ENCODE measurements at places on chromosomes 7 and 10.

DNA sequence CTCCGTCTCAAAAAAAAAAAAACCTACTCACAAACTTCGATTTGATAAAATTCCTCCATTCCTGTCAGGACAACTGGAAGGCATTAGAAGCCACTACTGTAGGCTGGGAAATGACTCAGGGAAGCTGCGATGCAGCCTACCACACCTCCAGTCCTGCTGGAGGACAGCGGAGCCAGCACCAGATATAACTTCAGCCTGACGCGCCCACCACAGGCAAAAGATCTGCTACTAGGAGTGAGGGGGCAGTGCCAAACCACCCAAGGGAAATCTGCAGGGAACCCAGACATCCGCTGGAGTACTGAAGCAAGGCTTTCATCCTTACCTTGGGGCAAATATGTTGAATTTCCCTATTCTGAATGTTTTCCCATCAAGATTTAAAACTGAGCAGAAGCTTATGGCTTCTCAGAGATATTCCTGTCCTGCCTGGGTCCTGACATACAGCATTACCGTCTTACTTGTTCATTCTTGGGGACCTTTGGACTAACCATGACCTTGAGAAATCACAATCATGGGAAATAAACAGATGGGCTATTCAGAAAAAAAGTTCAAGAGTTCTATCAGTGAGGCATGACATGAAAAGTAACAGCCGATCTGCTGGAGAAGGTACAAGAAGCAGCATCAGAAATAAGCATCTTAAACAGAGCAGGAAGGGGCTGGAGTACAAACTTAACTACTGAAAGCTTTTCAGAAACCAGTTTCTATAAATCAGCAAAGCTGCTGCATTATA lies 20.4 kb downstream of the BCCIP start:
- DNase-seq, result no peak

- DNase-seq, result no peak
Measured at GRCh38 chr7:12069757-12070156, 141.3 kb upstream of the TMEM106B start.

DNA sequence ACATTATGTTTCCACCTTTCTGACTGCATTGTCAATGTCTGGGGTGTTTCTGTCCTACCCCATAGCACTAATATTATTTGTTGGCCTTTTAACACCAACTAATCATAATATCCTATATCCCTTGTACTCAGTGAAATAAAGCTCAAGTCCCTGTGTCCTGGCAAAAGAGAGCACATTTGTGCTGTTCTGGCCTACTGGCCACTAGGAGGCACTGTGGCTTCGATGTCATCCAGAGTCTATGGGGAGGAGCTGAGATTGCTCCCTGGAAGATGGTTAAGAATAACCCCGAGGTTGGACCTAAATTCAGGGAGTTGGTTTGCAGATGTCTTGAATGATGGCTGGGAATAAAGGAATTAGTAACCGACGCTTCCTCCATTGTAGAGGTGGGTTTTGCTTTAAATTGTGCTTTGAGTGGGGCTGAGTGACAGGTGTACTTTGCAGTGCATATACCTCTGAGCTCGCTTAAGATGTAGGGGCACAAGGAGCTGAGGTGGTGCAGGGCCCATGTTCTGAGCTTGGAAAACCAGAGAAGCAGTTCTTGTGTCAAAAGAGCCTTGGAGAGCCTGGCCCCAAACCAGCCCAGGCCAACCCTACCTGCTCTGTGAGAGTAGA lies 191.2 kb upstream of the PRSS1 start:
- DNase-seq, result peak; percentile 64

- DNase-seq, result no peak
Measured at GRCh38 chr7:11078247-11078834, 104.7 kb downstream of the PHF14 start.

DNA sequence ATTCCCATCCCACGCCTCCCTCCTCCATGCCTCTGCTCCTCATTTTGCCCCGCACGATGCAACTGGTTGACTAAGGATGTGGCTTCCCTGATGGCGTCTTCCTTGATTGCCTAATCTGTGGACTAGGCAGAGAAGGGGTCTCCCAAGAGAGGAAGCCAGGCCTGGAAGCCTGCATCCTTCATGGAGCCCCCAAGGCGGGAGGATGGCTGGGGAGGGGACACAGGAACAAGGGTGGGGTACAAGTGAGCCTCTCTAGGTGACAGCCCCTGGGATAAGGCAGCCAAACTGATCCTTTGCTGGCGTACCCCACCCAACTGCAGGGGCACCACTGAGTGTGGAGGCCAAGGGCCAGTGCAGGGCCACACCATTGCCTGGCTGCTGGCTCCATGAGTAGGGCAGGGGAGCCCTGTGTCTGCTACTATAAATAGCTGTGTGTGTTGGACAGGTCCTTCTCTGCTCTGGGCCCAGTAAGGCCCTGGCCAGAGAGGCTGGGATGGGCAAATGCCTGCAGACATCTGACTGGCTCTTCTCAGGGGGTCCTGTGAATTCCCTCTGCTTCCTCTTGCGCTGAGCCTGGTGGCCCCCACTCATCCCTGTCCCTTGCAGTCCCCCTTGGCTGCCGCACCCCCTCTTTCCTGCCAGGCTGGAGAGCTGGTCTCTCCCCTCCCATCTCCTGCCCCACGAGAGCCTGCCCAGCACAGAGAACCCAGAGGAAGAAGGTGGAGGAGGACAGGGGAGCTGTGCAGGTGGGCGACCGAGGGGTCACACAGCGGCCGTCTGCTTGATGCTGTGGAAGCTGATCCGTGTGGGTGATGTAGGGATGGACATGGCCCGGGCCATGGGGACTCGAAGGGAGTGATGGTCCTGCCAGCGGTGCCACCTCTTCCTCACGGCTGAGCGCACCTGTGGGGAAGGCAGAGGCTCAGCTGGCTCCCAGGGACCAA lies 29.3 kb downstream of the CRHR2 start:
- peak; percentile 39 for DNase-seq

GRCh38 chr7:80596933-80597517 lies 41.4 kb upstream of the CD36 start:
- no peak for DNase-seq

- DNase-seq, result no peak
Measured at GRCh38 chr7:43112941-43113621, 634 bp downstream of the HECW1 start.

- DNase-seq, result no peak
Measured at GRCh38 chr10:11835704-11836103, 12.5 kb downstream of the PROSER2 start.

GRCh38 chr10:122117475-122117874 lies 128.5 kb downstream of the TACC2 start:
- DNase-seq, result no peak

GRCh38 chr7:42614636-42615035 lies 297.2 kb downstream of the C7orf25 start:
- no peak for DNase-seq

DNA sequence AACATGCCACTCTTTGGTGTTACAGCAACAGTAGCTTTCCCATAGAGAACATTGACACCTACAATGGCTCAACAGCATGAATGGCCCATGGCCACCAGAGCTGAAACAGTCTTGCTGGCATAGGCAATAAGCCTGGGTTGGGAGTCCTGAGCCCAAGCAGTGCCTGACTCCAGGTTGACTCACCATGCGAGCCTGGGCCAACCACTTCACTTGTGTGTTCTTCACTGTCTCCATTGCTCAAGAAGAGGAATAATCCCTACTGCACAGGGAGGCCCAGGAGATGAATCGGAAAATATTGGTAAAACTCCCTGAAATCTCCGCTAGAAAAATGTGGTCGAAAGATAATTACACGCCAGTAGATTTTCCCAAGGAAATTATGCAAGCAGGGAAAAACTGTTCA lies 89.2 kb upstream of the INHBA start:
- no peak for DNase-seq

GRCh38 chr10:102118867-102119266 lies 1.3 kb downstream of the LDB1 start:
- DNase-seq, result peak; percentile 65

DNA sequence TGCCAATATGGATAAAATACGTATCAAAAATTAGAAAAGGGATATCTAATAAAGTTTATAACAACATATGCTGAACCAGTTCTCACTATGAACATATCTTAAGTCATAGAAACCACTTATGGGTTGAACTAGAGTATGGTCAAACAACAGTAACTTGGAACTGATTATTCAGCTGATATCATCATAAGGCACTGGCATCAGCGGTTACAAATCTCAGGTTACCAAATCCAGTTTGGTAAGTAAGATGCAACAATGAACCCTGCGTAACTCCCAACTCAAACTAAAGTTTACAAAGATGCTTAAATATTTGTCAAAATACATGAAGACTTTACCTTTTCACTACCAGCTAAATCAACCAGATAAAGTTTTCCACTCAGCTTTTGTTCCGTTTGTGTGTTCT lies 19.3 kb downstream of the KIF5B start:
- no peak for DNase-seq

- DNase-seq, result peak; percentile 85
Measured at GRCh38 chr10:133307776-133308420, 774 bp downstream of the TUBGCP2 start.

- DNase-seq, result no peak
Measured at GRCh38 chr10:52688899-52689298, 83.7 kb downstream of the MBL2 start.

DNA sequence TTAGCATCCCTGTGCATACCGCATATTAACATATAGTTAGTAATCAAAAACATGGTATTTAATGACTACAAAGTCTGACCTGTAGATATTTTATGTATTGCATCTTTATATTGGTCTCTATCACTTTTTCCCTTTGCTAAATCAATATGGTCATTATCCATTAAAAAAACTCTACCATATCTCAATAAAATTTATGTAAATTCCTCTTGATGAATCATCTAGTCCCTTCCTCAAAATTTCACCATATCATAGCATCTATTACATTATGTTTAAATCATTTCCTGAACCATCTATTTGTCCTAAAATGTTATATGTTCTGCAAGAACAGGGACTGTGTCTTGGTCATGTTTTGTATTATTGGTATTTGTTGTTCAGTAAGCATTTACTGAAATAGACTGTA lies 7.7 kb upstream of the ING3 start:
- DNase-seq, result no peak

GRCh38 chr7:155316427-155317113 lies 18.9 kb downstream of the INSIG1 start:
- DNase-seq, result no peak

DNA sequence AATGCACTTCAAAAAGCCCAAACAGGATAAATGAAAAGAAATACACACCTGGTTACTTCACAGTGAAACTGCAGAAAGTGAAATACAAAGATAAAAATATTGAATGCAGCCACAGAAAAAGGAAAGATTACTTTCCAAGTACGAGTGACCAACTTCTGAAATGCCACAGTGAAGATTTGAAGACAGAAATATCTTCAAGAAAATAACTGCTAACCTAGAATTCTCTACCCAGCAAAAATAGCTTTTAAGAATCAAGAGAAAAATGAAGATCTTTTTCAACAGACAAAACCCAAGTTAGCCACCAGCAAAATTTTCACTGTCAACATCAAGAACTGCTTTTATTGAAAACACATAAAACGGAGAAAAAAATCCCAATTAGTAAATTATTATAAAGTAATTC lies 46.2 kb downstream of the SMURF1 start:
- DNase-seq, result no peak

DNA sequence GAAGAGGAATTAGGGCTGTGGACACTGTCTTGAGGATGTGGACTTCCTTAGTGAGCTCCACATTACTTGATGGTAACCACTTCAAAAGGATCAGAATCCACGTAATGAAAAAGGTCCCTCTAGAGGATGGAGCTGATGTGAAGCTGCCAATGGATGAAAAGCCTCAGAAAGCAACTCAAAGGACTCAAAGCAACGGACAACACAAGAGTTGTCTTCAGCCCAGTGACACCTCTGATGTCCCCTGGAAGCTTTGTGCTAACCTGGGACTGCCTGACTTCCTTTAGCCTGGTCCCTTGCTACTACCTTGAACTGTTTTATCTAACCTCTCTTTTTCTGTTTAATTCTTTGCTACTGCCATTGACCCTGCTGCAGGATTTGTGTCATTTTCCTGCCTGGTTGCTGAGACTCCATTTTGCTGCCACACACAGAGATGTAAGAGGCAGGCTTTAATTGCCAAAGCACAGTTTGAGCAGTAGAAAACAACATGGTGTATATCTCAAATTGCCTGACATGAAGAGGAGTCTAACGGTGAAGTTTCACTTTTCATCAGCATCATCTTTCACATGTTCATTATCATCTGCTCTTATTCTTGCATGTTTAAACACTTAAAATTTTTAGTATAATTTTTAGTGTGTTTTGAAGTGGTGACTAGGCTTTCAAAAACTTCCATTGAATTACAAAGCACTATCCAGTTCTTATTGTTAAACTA lies 11.1 kb upstream of the SGCE start:
- DNase-seq, result no peak

DNA sequence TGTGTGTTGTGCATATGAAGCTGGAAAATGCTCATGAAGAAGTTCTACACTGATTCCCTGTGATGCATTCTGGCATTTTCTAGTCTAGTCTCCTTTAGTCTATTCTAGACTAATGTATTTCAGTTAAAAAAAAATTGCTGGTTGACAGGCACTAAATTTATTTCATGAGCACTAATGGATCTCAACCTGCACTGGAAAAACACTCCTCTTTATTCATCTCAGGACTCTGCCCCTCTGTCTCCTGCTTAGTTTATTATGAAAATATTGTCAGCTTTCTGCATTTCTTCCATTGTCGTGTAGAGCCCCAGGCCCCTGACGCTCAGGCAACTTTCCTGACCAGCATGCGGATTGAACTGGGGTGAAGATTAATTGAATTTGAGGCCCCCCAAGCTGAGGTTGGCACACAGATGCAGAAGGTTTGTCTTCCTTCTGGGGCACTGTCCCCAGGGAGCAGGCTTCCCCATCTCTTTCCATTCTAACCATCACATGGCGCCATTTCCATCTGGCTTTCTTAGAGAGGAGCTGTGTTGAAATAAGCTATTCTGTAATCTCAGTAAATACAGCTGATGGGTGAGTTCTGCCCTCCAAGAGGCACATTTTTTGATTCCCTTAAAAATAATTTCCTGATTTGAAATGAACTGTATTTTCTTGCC lies 128.7 kb downstream of the INSYN2A start:
- no peak for DNase-seq

DNA sequence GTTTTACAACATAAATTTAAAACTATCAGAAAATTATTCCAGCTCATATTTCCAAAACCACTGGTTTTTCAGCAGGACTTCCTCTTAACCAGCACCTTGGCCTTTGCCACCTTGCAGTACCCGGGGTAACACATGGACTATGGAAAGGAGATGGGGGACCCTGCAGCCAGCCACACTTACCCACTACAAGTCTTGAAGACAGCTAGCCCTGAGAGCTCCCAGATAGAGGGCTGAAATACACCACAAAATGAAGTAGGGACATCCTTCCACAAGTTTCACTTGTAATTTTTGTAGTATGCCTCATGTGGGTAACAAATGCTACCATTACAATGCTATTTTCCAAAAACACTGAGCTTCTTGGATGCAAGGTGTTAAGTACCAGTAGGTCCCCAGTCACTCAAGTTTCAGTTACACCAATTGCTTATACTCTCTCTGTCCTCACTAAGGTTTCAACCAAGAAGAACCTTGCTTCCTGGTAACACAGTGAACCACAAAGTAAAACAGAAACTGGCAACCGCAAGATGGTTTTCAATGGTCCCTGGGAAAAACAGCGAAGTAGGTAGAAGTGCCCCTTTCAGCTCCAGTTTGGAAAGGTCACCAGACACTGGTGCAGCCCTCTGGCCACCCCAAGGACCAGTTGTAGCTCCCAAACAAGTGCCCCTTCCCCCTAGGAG lies 110.9 kb downstream of the SGMS1 start:
- DNase-seq, result no peak
